Substantia nigra (tissue), 51 donors: ENCODE measurements at places on chromosomes 1 and 21.

- no peak for DNase-seq
Measured at GRCh38 chr21:46124926-46125845, 27.3 kb downstream of the COL6A2 start.

GRCh38 chr1:20423169-20423795 is 62.7 kb downstream of the CAMK2N1 start:
- DNase-seq: no peak

- DNase-seq: peak; percentile 95
Measured at GRCh38 chr1:164558461-164559341, at the start of gene PBX1. Gene PBX1, plus strand, starts transcription at chr1:164559184.

GRCh38 chr21:21605521-21605920 is 607.3 kb downstream of the NCAM2 start:
- DNase-seq: no peak

DNA sequence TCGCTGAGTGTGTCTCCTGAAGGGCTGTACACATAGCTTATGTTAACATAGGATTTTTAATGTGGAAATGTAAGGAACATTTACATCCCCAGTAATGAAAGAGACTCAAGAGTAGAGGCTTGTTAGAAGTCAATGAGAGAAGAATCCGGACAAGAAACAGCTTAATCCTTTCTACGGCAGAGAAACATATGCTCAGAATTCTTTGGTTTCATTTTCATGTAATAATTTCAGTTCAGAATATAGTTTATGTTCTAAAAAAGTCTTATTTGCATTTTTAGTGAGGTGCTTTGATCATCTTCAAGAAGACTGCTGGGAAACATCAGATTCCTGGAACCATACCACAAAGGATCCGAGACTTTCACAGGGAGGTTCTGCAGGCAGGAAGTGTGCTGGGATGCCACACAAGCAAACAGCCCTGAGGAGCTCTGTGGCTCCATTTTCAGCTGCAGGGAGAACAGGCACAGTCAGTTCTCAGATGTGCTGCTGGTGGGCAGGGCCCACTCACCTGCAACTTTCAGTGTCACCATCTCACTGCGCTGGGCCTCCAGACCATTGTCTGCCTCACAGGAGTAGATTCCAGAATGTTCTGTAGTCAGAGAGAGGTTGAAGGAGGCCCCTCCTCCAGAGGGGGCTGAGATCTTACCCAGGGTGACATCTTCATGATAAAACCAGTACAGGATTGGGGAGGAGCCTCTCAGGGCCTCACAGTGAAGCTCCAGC is 28.4 kb downstream of the FCRL5 start:
- DNase-seq: no peak

- DNase-seq: no peak
Measured at GRCh38 chr1:28056129-28056925, 32.1 kb downstream of the EYA3 start.

GRCh38 chr1:19312782-19313635 is 883 bp downstream of the SLC66A1 start:
- DNase-seq: no peak

DNA sequence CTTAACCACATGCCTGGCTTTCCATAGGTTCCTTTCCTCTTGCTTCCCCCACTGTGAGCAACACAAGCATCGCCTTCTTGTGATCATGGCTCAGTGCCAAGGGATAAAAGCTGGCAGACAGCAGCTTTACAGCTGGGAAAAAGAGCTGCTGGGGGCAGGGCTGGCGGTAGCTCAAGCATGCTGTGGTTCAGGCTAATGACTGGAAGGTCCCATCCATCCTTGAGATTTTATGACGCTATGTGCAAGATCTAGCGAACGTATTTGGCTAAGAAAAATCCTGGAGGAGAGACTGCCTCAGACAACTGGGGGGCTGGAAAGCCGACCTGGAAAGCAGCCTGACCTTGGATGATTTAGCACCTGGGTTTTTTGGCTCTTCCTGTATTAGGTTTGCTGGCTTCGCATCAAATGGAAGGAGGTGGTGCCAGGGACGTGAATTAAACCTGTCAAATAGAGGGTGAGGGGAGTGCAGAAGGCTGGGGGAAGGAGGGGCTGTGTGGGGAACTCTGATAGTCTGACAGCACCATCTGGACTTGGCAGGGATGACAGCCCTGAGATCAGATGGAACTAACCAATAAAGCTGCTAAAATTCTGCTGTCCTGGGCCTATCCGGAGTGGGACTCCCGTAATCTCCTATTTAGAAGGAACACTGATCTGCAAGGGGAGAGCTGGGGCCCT is 34.8 kb downstream of the ZMYND12 start:
- DNase-seq: peak; percentile 27

DNA sequence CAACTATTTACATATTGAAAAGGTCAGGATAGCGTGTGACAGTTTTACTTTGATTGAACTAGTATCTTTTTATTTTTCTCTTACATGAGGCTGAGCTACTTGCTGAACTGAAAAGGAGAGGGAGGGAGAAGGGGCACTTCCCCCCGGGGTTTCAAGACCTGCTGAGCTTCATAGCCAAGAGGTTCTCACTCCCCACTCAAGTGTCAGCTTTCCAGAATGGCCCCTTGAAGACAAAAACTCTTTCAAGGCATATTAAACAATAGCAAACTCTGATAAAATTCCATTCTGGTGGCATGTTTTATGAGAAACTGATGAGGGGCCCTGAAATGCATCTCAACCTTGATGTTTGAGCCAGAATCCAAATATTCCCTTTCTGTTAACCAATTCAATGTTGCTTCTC is 143.0 kb downstream of the KAZN start:
- DNase-seq: no peak

DNA sequence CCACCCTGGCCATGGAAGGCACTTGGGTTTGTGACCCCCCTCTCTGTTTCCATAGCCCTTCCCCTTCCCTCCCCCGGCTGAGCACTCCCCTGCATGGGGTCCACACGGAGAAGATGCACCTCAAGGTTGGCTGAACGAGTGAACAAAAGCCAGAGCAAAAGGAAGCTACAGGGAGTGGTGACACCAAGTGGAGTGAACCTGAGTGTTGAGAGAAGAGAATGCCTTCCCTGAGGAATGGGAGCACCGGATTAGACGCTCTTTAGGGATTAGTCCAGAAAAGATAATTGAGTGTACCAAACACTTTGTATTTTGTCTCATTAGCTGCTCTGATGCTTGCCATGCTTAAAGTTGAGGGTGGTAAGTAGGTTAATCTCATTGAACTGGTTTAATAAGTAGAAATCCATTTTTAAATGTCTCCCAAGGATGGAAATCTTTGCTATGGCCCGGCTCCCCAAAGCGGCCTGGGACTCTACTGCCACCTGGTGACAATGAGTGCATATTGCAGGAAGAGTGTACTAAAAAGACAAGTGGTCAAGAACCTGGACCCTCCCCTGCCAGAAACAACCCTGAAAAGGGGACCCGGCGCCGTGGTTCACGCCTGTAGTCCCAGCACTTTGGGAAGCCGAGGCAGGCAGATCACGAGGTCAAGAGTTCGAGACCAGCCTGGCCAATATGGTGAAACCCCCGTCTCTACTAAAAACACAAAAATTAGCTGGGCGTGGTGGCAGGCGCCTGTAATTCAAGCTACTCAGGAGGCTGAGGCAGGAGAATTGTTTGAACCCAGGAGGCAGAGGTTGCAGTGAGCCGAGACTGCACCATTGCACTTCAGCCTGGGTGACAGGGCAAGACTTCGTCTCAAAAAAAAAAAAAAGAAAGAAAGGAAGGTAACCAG is 150.6 kb upstream of the ZC3H12A start:
- DNase-seq: no peak

- no peak for DNase-seq
Measured at GRCh38 chr1:24173638-24174575, 13.2 kb downstream of the IFNLR1 start.

DNA sequence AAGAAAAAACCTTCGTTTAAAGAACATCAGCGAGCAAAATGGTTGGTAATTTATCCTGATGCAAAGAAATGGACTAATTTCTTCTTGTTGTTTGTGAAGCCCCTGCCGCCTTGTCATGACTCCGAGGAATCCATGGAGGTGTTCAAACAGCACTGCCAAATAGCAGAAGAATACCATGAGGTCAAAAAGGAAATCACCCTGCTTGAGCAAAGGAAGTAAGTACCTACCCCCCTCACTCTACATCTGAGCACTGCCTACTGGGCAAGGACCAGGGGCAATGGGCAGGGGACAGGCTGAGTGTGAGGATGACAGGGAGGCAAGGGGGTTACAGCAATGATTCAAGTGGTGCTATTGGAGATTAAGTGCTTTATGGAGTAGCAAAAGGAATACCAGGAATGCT is 29.4 kb downstream of the MAP3K7CL start:
- DNase-seq: no peak

DNA sequence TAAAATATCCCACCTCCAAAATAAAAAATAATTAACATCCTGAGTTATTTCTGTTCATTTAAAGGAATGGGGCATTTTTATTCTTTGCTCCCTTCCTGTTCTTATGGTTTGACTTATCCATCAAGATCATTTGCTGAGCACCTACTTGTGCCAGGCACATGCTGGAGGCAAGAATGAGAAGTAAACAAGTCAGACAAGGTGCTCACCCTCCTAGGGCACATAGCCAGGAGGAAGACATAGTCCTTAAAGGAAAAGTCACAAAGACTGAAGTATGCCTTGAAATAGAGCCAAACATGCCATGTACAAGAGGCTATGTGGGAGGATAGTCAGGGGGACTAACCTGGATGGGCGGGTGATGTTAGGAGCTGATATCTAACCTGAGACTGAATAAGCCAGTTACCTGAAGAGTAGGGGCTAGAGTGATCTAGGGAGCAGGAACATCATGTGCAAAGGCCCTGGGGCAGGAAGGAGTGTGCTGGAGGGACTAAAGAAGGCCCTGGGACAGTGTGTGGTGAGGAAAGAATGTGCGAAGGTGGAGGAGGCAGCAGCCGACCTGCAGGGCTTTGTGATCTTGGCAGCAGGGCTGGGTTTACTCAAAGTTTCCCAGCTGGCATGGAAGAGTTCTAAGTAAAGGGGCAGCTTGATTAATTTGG is 233.5 kb downstream of the MATN1 start:
- DNase-seq: no peak

GRCh38 chr1:164233149-164233548 is 325.8 kb upstream of the PBX1 start:
- no peak for DNase-seq

- DNase-seq: no peak
Measured at GRCh38 chr1:217876896-217877295, 245.8 kb downstream of the SPATA17 start.

DNA sequence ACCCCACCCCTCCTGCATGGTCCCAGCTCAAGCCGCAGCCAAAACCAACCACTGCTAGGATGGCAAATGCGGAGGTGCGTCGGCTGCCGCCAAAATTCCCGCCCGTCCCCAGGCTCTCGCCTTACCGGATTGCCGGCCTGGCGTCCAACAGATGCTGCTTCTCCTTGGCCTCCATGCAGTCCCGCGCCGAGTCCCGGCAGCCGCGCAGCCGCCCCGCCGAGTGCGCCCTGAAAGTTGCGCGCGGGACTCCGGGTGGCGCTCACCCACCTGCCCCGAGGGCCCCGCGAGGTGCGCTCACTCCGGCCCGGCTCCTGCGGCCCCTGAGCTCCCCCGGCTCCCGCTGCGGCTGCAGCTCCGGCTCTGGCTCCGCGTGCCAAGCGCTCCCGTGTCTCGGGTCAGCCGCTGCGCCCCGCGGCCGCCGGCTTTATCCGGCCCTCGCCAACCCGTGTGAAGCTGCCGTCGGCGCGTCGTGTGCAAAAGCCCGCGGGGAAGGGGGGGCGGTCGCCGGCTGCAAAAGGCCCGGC is at the start of gene SLC30A2:
Gene SLC30A2 (minus strand): TSS at position 397 of the 524 bp plus-strand sequence. CDS start 222 bp downstream, at position 175.
- DNase-seq: no peak

DNA sequence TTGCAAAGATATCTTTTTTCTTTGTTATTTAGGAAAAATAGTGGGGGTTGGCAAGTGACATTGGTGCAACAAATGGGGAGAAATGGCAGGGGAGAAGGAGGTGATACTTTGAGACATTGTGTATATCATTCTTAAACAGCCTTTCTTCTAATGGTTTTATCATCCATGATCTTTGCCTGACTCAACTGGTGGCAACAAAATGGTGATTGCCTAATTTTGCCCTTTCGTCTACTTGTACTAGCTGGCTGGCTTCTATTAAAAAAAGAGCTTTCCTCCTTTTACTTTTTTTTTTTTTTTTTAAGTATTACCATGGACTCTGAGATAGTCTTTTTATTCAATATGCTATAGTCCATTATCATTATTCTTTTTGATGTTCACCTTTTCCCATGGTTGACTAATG is 27.7 kb downstream of the DESI2 start:
- DNase-seq: no peak

- no peak for DNase-seq
Measured at GRCh38 chr1:163144418-163144817, 58.3 kb downstream of the RGS5 start.

- no peak for DNase-seq
Measured at GRCh38 chr1:160076295-160076694, 5.0 kb upstream of the KCNJ9 start.

DNA sequence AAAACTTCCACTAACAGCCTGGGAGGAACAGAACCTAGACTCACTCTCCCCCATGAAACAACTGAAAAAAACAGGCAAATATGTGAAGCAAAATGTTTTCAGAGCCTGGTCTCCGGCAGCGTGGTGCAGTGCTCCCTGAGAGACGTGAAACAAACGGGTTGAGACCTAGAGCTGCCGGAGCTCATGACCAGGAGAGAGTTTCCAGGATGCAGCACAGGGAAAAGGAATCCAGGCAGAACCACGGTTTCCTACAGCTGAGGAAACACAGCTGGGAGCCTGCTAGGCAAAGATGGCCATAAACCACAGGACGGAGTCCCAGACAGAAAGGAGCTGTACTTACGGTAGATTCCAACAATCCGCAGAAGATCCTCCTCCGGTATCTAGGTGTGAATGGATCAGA is 20.2 kb upstream of the SLC19A1 start:
- DNase-seq: no peak

GRCh38 chr1:178871551-178872320 is 859 bp upstream of the ANGPTL1 start:
- no peak for DNase-seq

GRCh38 chr1:171221665-171222591 is 26.4 kb upstream of the FMO1 start:
- DNase-seq: no peak

DNA sequence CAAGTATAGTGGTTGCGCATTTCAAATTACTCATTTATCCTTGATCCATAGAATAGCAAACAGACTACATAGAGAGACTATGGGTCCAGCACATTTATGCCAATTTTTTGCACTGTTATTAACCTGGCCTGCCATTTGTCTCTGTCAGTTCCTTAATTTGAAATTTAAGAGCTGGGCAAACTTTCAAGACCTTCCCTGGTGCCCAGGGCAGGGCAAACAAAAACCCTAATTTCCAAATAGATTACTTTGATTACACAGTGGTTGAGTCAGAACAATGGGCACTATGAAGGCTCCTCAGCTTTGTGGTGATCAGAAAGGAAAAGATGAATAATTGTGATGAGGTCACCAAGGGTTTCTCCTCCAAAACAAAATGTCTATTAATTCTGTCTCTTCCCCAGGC is 80.6 kb downstream of the TNFSF18 start:
- DNase-seq: no peak

DNA sequence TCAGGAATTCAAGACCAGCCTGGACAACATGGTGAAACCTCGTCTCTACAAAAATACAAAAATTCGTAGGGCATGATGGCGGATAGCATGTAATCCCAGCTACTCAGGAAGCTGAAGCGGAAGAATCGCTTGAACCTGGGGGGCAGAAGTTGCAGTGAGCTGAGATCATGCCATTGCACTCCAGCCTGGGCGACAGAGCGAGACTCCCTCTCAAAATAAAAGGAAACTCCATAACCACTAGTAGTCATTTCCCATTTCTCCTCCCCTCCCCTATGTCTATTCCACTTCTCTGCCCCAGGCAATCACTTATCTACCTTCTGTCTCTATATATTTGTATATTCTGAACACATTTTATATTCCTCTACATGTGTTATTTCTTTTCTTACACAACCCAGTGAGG is 4.0 kb upstream of the CEP350 start:
- no peak for DNase-seq
